ENCODE measurements at places on chromosomes 5 and 9. TPM values are rescaled to one million over a fixed set of nuclear protein-coding genes. Genes with fewer than 3 reads are reported as not detected.
A peak's percentile ranks its signal among the peaks of the same experiment; 100 is the strongest.

DNA sequence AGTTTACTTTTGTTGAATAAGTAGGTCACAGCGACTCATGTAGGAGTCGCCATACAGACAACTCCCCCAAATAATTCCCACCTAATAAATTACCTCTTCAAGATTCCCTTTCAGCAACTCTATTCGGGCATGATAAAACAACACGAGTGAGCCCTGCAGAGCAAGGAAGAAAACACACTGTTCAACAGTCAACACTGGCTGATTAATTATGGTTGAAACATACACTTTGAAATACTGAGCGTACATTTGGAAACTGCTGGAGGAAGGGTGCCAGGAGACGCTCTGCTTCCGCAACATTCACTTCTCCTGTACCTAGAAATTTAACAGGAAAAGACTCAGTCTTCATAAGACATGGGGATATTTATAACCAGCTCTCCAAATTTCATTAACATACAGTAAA, 117.5 kb downstream of the TTC39B start:
- no peak for DNase-seq

The TSSK1B gene
- 0.11 TPM for total RNA-seq

DNA sequence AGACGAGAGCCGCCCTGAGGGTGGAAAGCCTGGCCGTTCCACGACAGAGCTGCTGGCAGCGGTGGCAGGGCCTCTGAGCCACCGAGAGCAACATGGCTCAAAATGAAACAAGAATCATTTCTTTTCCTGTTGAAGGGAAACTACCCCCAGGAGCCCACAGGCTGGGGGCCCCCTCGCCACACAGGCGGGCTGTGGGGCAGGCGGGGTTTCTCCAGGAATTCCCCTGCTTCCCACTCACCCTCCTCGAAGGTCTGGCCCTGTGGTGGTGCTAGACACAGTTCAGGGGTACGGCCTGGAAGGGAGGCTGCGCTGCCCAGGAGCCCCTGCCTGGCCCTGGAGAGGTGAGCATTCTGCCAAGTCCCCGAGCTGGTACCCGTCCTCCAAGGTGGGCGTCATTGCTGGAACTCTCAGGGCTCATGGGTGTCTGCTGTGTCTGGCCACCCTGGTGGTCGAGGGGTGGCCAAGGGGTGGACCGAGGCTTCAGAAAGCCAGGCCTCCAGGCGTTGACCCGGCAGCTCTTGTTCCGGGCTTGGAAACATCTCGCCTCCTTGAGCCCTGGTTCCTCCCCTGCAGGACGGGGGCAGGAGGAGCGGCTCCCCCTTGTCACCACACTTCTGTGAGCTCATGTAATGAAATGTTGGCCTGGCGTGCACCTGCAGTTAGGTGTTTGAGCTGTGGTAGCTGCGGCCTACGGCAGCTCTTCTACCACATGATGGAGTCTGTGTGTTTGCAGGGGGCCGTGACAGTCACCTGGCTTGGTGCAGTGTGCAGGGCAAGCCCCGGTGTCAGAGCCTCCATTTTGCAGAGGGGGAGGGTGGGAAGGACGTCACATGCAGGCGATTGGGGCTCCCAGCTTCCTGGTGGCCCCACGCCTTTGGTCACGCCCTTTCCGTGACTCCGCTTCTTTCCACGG, 65.3 kb downstream of the RXRA start:
- DNase-seq, result no peak

The SLC6A3 gene
- not detected for total RNA-seq

DNA sequence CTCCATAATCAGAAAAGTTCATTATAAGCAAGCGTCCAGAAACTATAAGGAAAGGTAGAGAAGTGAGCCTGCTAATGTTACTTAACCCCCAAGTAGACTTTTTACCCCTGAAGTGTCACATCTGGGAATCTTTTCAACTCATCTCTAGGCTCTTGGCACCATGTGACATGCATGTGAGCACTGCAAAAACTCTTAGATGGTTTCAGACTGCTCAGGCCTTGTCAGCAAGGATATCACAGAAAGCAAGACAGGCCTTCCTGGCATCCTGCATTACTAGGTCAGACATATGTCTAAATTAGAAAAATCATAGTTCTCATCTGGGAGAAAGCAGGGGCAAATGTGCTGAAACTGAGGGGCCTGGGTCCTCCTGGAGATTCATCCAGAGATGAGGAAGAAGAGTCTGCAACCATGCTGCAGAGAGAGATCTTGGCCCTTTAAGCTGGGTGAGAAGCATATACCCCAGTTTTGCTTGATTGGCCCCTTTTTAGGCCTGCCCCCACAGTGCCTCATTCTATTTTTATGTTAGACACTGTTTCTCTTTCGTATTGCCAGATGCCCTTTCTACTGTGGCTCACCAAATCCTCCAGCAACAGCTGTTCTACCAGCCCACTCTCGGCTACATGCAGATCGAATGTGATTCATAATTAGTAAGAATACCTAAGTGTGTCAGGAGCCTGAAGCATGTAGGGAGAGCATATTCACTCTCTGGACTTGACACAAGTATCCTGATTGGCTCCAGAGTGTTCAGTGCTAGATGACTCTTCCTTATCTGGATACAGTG, 19.0 kb downstream of the TMEM8B start:
- DNase-seq, result no peak

- DNase-seq, result no peak
These were observed 217.0 kb downstream of the PCSK5 start for GRCh38 chr9:76107482-76107881.

DNA sequence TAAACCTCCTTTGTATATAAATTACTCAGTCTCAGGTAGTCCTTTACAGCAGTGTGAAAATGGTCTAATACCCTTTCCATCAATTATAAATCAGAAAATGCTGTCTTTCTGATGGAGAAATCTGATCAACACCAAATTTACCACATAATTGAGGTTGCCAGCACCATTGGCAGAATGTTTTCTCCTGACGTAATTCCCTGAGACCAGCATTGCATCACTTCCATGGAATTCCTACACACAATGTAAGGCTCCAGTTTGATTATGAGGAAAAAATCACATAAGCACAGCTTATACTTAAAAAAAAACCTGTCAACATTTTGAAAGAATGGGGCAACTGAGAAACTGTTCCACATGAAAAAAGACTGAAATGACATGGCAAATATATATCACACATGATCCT, 618.7 kb upstream of the CDH6 start:
- DNase-seq, result no peak

DNA sequence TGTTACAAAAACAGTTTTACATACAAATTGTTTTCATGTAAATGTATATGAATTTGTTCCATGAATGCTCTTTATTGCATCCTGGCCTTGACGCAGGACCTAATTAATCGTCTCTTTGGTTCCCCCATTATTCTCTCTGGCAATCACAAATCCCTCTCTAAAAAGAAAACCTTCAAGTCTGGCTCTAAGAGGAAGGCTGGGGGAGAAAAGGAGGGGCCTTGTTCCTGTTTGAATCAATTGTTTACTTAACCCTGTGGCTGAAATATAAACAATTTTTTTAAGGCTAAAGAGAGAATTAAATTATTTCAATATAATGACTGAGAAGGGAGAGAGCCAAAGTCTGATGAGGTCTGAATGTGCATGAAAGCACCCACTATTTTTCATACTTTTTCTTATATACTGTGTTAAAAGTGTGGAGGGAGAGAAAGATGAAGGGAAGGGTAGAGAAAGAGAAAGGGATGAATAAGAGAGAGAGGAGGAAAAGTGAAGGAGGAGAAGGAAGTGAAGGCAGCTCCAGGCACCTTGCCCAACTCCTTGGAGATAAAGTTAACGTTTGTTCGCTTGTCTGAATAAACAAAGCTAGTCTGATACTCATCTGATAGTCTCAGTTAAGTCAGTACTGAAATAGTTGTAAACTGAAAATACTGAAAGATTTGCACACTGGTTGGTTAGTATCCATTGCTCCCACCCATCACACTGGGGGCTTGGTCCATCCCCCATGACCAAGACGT, 116.4 kb upstream of the SPDL1 start:
- no peak for DNase-seq

The BHMT2 gene
- total RNA-seq, result 2.2 TPM

DNA sequence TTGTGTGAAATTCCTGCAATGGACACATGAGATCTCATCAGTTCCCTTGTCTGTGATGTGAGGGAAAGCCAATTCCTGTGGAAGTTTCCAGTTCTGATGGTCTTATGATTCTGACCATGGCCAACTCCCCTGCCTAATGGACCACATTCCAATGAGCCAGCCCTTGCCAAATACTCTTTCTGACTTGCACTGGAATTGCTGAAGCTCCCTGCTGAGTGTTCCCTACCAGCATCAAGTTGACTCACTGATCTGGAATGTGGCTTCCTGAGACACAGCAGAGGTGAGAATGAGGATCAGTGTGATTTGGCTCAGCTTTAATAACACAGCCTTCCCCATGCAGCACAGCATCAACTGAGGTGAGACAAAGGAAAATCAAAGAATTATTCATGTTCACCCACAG, 427.8 kb downstream of the KDM4C start:
- no peak for DNase-seq

- no peak for DNase-seq
These were observed 48.2 kb downstream of the OTP start for GRCh38 chr5:77590347-77590746.

GRCh38 chr9:121738968-121739367, 87.5 kb downstream of the DAB2IP start:
- DNase-seq, result no peak

- DNase-seq, result no peak
These were observed 73.7 kb downstream of the ZNF462 start for GRCh38 chr9:106936680-106937079.

DNA sequence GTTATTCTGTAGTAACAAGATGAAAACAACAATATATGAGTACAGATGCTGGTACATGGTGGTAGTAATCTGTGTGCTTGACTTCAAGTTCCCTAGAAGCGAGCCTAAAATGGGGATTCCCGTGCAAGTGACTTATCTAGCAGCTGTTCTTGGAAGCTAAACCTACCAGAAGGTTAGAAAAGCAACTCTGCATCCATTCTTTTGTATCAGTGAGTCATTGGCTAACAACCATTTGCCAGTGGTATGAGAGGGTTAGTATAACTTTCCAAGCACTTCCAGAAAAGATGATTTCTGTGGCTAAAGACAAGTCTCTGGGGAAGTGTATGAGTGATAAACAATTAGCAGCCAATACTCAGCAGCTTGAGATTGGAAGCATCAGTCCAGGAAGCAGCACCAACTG, 787.7 kb upstream of the CDH6 start:
- no peak for DNase-seq

GRCh38 chr5:159884917-159885620, 31.2 kb upstream of the ADRA1B start:
- DNase-seq, result no peak

GRCh38 chr9:111825468-111826145, 30.9 kb upstream of the SHOC1 start:
- no peak for DNase-seq

- no peak for DNase-seq
These were observed 33.5 kb downstream of the ABLIM3 start for GRCh38 chr5:149174847-149175234.

DNA sequence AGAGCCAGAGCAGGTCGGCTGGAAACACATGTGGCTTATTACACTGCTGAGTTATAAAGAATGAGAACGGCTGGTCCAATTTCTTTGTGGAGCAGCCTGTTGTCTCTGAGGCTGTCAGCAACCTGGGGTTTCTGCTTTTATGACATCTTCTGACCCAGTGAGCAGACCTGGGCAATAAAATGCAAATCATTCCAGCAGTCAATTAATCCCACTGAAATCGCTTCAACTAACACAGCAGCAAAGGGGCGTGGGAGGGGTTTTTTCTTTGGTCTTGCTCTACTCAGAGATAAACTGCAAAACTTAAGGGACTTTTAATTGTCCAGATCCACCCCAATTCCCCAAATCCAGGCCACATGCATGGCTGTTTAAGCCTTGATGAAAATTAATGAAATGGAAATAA, 215.7 kb downstream of the SLIT3 start:
- DNase-seq, result peak; percentile 21

The TEK gene
- 2.5 TPM for total RNA-seq

DNA sequence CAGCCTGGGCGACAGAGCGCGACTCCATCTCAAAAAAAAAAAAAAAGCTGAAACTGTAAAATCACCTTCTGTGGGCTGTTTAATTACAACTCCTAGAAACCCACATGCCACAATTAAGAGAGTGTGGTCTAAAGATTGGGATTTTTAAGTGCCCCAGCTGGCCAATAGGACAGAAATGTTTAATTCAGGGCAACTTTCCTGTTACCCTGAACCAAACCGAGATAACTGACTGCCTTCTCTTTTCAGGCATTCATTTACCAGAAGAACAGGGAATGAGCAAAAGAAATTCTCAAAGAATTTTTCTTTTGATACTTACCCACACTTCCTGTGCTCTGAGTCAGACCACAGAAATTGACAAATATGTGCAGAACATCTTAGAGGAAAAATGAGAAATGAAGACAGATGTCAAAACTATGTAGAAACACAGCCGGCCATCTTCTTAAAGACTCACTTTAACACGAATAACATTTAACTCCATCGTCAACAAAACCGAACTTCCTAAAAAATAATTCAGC, 221.3 kb upstream of the DAPK1 start:
- no peak for DNase-seq

The OGN gene
- total RNA-seq, result 0.55 TPM

- DNase-seq, result no peak
These were observed 144.7 kb upstream of the LRRTM2 start for GRCh38 chr5:139019880-139020279.

The HIGD2A gene
- 153 TPM for total RNA-seq

DNA sequence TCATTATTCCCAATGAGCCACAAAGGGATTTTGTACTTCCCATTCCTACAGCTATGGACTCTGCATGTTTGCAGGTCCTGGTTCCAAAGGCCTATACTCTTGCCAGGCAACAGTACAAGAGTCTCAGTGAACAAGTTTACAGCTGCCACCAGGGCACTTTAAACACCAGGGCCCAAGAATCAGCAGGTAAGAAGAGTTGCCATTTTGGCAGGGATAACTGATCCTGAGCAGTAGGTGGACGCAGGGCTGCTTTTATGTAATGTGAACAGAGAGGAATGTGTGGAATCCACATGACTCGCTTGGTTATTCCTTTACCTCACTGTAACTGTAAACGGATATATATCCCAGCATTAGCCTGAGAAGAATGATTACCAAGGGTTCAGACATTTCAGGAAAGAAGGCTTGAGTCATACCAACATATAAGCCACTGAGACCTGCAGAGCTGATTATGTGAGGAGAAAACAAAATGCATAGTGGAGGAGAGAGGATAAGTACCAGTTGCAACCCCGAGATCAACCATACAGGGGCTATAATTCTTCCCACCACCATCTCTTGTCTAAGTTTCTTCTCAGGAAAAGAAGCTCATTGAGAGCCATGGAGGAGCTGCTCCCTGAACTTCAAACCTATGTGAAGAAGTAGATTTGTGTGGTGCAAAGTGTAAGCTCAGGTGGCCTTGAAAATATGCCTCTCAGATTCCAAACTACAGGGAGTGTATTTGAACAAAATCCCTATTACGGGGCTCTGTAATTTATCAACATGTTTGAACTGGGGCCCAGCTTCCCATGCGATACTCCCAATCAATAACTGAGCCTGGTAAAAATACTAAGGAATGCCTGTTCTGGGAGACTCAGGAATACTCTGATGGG, 24.6 kb downstream of the RAPGEF6 start:
- no peak for DNase-seq

The MTAP gene
- 18.2 TPM for total RNA-seq

GRCh38 chr5:171979606-171980005, 26.8 kb downstream of the FBXW11 start:
- DNase-seq, result no peak
